ENCODE measurements at places on chromosomes 7 and 10.
A peak's percentile ranks its signal among the peaks of the same experiment; 100 is the strongest.

- no peak for DNase-seq
These were observed 31.3 kb downstream of the RSBN1L start for GRCh38 chr7:77727527-77727926.

GRCh38 chr7:30348083-30348560, 63.7 kb downstream of the ZNRF2 start:
- DNase-seq = peak; percentile 81

DNA sequence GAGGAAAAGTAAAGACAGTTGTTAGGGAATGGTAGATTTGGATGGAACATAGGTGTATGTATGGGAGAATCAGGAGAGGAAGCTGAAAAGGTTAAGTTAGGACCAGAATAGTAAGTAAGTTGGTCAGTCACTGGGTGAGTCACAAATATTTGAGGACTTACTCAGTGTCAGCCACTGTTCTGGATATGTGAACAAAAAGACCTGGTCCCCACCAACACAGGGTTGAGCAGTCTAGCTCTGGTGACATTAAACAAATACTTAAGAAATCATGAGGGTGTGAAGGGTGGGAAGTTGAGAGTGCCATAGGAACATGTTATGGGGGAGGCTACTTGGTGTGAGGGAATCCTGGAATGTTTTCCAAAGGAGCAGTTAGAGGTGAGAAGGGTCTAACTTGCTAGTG, 246.9 kb downstream of the PTEN start:
- DNase-seq = no peak

GRCh38 chr10:85609509-85609908, 757.1 kb downstream of the GRID1 start:
- DNase-seq = no peak

GRCh38 chr10:117936141-117936540, 110.6 kb downstream of the RAB11FIP2 start:
- DNase-seq = peak; percentile 44

- DNase-seq = no peak
These were observed 5.7 kb upstream of the ARPC1B start for GRCh38 chr7:99368750-99369389.
